Cerebellum (tissue), 4 donors: ENCODE measurements at places on chromosomes 6 and 20. TPM values are rescaled to one million over a fixed set of nuclear protein-coding genes. Genes with fewer than 3 reads are reported as not detected.

The PCSK2 gene
- 24.1 TPM for total RNA-seq

The FOXS1 gene
- 1.8 TPM for total RNA-seq

The BPIFB4 gene
- not detected for total RNA-seq

The SEMG2 gene
- total RNA-seq, result not detected

The B3GAT2 gene
- 17.2 TPM for total RNA-seq

The PBOV1 gene
- total RNA-seq, result not detected

The MCHR2 gene
- total RNA-seq, result 0.91 TPM

The PXDC1 gene
- total RNA-seq, result 17.6 TPM

The HCK gene
- 2.6 TPM for total RNA-seq

The TPMT gene
- total RNA-seq, result 6.0 TPM

The ILRUN gene
- total RNA-seq, result 19.2 TPM

The HLA-DRB5 gene
- not detected for total RNA-seq

The SLC17A1 gene
- not detected for total RNA-seq

The SPATA2 gene
- 2.6 TPM for total RNA-seq

The PTCHD4 gene
- total RNA-seq, result 11.7 TPM

The PPP1R16B gene
- total RNA-seq, result 13.0 TPM

The GGTLC1 gene
- total RNA-seq, result not detected

The ENPP3 gene
- 0.64 TPM for total RNA-seq

The IMPG1 gene
- 0.36 TPM for total RNA-seq

The VWA7 gene
- 0.36 TPM for total RNA-seq

The BFSP1 gene
- 1.5 TPM for total RNA-seq

The KPNA5 gene
- total RNA-seq, result 37.5 TPM

The HIVEP1 gene
- total RNA-seq, result 26.4 TPM

The TRIM31 gene
- not detected for total RNA-seq

The VEGFA gene
- 34.4 TPM for total RNA-seq

The METTL24 gene
- total RNA-seq, result 3.3 TPM

The TNNC2 gene
- 0.45 TPM for total RNA-seq

The SYTL3 gene
- 2.4 TPM for total RNA-seq

The ASIP gene
- total RNA-seq, result not detected

The FOXP4 gene
- 9.2 TPM for total RNA-seq

The ZSCAN23 gene
- 19.9 TPM for total RNA-seq

The AFG1L gene
- 9.3 TPM for total RNA-seq

The SRSF12 gene
- total RNA-seq, result 38.0 TPM

The HLA-DOA gene
- total RNA-seq, result 1.1 TPM

The C6orf52 gene
- 1.5 TPM for total RNA-seq

The CTCFL gene
- total RNA-seq, result not detected

The DLK2 gene
- 6.2 TPM for total RNA-seq
